Head of caudate nucleus (tissue), 42 donors: ENCODE measurements at places on chromosomes 2 and 18.

- DNase-seq: no peak
Observed at GRCh38 chr2:41775366-41776025, 272.3 kb upstream of the PKDCC start.

DNA sequence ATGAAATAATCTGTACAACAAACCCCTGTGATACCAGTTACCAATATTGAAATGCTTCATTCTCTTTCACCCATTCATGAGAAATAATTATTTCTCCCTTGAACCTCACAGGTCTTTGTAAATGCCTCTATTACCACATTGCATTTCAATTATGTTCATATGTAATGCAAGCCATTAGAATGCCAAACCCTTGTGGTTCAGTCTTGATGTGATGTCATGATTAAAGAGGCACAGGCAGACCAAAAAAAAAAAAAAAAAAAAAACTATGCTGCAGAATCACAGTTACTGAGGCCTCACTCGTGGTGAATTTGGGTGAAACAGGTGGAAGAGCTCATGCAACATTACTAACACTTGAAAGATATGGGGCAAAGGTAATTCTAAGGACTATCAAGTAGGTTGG lies 9.4 kb upstream of the EPG5 start:
- no peak for DNase-seq

DNA sequence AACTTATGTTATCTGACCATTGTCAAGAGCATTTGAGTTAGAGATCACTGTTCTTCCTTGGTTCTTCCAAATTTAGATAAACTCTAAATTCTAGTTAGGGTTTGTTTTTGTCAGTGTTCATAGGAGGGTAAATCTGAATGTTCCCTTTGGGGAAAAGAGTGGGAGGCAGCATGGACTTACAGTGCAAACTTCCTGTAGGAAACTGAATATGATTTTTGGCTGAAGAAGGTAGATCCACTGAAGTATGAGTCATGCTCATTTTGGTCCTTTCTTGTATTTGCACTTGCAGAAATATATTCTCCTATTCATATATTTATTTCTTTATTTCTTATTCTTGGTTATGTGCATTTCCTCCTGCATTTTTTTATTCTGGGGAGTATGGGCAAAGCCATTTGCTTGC lies 27.3 kb downstream of the CCDC85A start:
- DNase-seq: no peak

DNA sequence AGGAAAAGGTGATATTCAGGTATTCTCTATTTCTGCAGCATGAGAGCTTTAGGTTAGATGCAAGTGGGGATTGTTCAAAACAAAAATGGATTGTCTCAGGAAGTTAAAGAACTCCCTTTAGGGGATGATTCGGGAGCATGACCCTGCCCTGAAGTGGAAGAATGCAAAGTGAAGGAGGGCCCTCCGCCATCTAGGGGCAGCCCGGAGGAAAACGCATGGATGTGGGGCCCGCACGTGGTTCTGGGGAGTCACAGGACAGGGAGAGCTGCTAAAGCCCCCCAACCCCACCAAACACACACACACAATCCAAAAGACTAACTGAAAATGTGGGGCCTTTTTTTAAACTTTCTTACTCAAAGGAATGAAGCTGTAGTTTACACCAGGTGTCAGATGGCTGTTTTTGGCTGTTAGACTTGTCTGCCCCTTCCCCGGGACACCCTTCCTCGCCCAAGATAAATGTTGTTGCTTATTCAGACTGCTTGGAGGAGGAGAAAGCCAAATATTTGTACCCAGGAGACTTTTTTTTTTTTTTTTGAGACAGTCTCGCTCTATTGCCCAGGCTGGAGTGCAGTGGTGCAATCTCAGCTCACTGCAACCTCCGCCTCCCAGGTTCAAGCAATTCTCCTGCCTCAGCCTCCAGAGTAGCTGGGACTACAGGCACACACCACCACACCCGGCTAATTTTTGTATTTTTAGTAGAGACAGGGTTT lies 78.8 kb downstream of the HNRNPLL start:
- peak; percentile 39 for DNase-seq

DNA sequence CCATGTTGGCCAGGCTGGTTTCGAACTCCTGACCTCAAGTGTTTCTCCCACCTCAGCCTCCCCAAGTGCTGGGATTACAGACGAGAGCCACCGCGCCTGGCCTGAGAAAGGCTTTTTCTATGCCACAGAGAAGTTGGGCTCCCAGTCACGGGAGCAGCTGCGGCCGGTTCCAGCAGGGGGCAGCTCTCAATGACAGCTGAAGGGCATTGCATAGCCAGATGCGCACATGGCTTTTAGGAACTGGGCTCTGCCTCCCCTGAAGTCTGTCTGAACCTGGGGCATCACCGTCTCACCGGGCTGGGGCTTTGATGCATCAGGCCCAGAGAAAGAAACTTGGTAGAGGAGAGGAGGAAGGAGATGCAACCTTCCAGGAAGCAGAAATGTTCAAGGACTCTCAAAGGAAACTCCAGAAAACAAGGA lies 84.2 kb upstream of the LAPTM4A start:
- peak; percentile 46 for DNase-seq

- DNase-seq: no peak
Observed at GRCh38 chr2:168404764-168405163, 51.3 kb upstream of the CERS6 start.

DNA sequence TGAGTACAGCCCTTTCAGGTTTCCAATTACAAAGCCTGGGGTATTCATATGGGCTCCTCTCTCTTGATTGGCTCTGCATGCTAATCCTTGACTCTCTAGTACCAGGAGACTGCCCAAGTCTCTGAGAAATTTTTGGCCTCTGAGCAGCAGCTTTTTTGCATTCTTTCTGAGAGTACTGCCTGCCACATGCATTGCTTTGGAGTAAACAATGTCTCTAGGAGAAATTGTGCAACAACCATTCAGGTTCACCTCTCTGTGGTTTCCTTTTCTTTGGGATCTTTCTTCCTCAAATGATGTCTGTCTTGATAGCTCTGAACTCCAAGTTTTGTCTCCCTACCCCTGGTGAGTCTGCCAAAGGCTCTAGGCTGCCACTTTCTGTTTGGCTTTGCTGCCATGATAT lies 115.8 kb upstream of the SETBP1 start:
- DNase-seq: no peak
